Stimulated activated CD8-positive, alpha-beta memory T cell treated with anti-CD3 and anti-CD28 coated beads, Interleukin-4, amount 100 ng/mL, for 48 hours (primary cell): ENCODE measurements at places on chromosomes 2 and 18.

- no peak for DNase-seq
Observed at GRCh38 chr2:216214768-216215167, 105.6 kb downstream of the XRCC5 start.

DNA sequence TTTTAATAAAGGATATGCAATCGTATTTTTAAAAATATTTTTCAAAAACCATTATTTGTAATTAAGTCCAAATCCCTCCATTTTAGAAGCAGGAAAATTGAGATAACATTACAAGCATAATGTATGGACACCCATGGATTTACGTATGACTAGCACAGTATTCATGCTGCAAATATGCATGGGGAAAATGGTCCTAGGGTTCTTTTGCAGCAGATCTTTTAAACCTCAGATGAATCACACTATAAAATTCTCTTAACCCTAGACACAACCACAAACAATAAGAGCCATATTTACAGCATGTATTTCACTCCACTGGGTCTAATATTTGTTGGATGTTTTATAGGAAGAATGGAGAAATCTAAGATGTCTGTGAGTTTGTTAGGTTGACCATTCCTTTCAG is 453.4 kb downstream of the TGIF1 start:
- DNase-seq = no peak

GRCh38 chr2:128172191-128172590 is 81.2 kb downstream of the UGGT1 start:
- DNase-seq = no peak

- DNase-seq = no peak
Observed at GRCh38 chr2:195270466-195271039, 386.5 kb upstream of the SLC39A10 start.

GRCh38 chr2:231691251-231691772 is 17.0 kb upstream of the PTMA start:
- DNase-seq = no peak

DNA sequence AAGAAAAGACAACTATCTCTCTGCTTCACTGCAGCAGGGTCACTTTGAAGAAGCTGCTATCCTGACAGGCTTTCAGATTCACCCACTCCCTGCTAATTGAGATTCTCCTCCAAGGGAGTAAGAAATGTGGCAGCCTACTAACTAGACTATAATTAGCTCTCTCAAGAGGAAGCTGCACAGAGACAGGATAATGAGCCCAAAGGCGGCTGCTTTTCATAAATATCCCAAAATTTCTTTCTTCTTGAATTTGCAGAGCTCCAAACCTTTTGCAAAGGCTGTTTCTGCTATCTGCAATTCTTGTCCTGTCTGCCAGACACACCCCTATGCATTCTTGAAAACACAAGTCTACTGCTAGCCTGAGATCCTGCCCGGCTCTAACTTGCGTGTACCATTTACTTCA is 54.0 kb upstream of the RNU4ATAC start:
- DNase-seq = no peak

GRCh38 chr2:88283886-88284592 is 113.9 kb downstream of the THNSL2 start:
- no peak for DNase-seq

- no peak for DNase-seq
Observed at GRCh38 chr18:13004396-13004795, 13.2 kb downstream of the CEP192 start.

DNA sequence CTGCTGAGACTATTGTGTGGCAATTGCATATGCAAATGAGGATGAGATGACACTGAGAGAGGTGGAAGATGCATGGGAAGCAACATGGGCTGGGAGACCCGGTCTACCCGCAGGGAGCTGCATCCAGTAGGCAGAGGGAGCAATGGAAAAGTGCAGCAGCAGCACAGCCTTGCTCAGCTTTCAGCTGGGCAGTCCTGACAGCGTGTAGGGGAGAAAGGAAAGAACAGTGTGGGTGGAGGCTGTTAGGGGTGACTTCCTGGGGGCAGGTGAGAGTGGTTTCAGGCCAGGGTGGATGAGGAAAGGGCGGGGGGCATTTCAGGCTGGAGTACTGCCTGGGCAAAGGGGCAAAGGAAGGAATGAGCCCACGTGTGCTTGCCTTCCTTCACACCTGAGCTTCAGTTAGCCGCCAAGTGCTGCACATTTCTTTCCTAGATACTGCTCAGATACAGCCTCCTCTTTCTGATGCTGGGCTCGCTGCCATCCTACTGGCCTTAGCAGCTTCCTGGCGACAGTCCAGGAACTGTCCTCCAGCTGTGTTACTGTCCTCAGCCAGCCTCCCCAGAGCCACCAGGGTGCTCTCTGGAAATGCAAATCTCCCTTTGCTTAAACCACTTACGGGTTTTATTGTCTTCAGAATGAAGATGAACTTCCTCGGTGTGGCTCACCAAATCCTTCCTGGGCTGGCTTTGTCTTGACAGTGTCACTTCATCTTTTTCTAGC is 276.3 kb downstream of the TSN start:
- DNase-seq = no peak

GRCh38 chr2:112811841-112812306 is 24.7 kb downstream of the IL1B start:
- DNase-seq = no peak
